ENCODE measurements at places on chromosomes 7 and 10.

GRCh38 chr7:44867073-44867995, 18.0 kb downstream of the PURB start:
- peak; percentile 36 for DNase-seq

DNA sequence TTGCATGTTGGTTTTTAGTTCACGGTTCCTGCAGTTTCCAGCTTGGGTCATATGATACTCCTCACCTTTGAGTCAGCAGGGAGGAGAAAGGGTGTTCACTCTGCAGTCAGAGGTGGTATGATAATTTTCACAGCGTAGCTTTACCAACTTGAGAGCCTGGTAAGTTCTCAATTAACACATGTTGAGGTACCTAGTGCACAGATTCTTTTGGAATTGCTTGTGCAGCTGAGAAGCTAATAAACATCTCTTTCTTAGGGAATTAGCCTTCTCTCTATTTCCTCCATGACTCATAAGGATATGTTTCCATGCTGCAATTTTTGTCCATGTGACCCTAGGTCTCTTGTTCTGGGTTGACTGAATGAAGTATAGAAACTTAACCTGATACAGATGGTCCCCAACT, 166.6 kb downstream of the KIF20B start:
- DNase-seq = no peak

DNA sequence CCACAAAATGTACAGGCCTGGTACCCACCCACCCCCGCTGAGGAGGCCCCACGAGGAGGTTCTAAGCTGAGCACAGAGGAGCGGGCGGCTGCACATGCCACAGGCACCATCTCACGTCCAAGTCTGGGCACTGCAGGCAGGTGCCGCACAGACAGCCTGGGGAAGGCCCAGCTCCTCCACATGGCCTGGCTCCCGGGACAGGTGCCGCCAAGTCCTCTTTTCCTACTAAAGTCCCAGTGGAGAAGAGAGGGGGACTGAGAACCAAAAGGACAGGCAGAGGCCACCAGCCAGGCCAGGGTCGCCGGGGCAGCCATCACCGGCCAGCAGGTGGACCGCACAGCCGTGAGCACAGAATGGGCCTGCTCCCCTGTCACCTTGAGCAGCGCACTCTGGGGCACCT, 91.1 kb downstream of the MAD1L1 start:
- DNase-seq = no peak

DNA sequence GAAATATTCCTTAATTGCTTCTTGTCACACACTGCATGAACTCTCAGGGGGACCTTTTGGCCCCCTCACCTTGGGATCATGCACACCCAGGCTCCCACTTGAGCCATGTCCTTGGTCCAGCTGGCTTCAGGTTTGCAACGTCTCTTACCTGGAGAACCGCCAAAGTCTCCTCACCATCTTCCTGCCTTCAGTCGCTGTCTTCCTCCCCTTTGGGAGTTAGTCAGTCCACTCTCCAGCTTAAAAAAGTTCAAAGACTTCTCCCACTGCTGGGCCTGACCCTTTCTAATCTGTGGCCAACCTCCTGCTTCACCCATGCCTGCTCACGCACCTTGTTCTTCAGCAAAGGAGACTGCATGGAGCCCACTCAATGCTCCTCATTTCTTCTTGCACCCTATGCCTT, 82.6 kb upstream of the LRRC4 start:
- no peak for DNase-seq

- no peak for DNase-seq
Observed at GRCh38 chr10:127945948-127946711, 39.2 kb downstream of the PTPRE start.

DNA sequence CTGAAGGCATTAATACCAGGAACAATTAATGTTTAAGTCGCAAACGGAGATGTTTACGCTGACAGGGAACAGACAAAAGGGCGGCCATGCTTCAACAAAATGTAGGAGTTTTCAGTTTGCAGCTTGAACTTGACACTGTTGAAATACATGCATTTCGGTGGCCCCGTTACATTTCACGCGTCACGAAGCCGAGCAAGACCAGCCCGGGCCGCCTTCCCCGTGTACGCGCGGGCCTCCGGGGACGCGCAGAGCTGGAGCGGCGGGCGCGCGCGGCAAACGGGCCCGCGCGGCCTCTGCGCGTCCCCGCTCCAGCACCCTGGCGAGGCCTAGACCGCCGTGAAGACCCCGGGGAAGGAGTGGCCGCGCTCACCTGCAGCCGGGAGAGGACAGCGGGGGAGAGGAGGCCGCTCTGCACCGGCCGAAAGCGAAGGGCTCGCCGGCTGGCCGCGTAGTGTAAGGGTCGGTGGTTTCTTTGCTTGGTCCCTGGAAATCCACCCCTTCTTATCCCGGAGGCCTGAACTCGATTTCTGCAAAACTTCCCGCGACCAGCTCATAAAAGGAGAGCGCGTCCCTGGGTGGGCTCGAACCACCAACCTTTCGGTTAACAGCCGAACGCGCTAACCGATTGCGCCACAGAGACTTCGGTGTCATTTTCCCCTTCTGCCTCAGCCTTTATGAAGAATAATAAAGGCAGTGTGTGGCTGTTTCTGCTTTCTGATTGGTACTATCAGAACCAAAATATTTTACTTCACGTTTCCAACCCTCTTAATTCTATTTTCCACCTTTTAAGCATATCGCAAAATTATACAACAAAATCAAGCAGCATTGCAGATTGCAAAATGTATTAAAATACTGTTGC, 11.4 kb upstream of the EBLN1 start:
- DNase-seq = peak; percentile 90

- no peak for DNase-seq
Observed at GRCh38 chr7:88184848-88185304, 35.0 kb downstream of the SRI start.

DNA sequence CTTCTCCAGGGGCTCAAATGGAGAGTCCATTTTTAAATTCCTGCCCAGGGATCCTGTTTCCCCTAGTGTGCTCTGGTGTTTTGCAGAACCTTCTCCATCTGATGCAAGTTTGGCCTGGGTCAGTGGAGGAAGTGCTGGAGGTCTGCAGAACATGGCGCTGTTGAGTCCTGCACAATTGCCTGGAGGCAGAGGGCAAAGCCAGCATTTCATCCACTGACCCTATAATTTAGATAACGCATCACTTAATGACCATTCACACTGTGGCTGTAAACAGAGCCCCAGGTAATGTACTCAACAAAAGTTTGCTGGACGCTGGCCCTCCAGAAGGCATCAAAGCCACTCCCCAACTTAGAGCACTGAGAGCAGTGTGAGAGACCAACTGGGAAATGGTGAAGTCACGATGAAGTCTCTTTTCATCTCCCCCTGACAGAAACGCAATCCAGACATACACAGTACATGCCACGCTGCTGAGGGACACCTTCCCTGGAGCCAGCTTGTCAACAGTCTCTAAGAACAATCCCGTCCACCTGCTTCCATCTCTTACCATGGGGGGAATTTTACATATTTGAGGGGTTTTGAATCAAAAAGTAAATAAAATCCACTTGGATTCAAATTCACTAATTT, 13.4 kb downstream of the C10orf71 start:
- DNase-seq = no peak

GRCh38 chr7:135933509-135934188, 43.5 kb downstream of the MTPN start:
- DNase-seq = no peak

DNA sequence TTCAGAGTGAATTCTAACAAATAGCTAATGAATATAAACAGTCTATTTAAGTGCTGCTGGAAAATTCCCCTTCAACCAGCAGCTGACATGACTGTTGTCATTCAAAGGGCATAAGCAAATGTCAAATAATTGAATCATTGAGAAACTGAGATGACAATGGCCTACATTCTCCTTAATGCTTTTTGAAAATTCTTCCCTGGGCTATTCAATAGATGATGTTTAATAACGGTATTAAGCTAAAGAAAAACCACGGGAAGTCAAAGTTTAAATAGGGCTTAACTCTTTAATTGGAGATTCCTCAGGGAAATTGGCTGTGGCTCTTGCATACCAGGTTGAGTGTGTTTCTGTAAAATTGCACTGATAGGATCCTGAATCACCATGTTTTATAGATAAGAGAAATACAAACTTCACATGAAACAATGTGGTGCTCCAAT, 77.0 kb downstream of the ARL4A start:
- no peak for DNase-seq

DNA sequence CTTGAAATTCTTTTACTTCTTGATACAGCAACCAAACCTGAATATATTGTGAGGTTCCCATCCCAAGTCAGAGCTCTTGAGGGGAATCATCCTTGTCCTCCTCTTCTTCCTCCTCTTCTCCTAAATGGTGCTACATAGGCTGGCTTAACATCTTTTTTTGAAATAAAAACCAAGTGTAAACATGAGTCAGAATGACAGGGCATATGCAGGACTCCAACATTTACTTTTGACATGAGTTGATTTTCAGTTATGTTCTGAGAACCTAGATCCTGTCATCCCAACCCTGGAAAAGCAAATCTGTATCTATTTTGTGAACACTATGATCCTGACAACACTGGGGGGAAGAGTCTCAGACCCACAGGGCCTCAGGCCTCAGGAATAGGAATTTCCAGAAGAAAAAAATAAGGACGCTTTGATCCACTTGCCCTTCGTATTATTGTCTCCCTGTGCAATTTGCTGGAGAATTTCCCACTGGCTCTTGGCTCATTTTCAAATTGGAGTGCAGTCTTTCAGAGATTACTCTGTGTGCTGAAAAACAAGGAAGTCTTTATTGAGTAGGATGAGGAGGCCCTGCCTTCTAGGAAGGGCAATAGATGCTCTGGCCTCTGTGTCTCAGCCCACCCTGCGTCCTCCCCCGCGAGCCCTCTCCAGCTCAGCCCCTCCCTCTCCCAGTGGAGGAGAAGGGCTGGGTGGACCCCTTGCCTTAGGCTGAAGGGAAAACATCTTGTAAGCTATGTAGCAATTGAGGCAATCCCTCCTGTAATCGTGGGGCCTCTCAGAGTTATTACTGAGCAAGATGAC, 121.6 kb downstream of the CREB5 start:
- no peak for DNase-seq

GRCh38 chr10:114100848-114101741, 57.4 kb downstream of the ADRB1 start:
- DNase-seq = peak; percentile 17

- no peak for DNase-seq
Observed at GRCh38 chr7:5714657-5715337, 66.7 kb downstream of the RNF216 start.

- DNase-seq = no peak
Observed at GRCh38 chr10:3123571-3124411, 48.8 kb downstream of the PITRM1 start.

- no peak for DNase-seq
Observed at GRCh38 chr10:69854511-69855345, 53.0 kb downstream of the COL13A1 start.

- DNase-seq = no peak
Observed at GRCh38 chr7:24907311-24907886, 72.6 kb downstream of the OSBPL3 start.

DNA sequence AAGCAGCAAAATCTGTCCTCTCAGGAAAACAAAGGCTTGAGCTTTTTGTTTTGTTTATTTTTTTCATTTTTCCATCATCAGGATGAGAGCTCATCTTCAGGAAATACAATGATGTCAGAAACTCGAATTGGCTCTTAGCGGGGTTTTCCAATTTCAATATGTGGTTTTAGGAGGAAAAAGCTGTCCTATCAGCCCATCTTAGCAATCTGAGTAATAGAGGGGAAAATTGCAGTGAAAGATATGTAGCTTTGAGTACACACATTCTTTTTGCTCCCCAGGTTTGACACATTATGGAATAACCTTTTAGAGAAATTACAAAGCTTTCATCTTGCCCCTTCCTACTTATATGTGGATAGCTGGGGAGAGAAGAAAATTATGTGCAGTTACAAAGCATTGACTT, 113.6 kb upstream of the MYO3A start:
- DNase-seq = no peak

- no peak for DNase-seq
Observed at GRCh38 chr7:120303105-120303504, 30.1 kb downstream of the KCND2 start.

DNA sequence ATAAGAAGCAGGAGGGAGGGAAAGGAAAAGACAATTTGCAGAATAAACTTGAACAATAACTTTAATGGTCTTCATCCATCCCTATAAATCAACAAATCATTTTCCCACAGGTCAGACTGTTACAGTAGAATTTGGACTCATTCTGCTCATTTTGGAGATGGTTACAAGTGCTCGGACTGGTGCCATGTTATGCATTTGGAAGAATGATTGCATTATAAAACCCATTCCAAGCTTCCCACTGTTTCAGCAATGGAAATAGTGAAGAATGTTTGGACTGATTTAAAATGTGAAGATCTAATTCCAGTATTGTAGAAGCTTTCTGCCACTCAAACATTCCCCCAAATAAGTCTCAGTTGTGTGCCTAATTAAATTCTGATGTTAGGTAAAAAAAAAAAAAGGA, 99.7 kb upstream of the ZEB1 start:
- no peak for DNase-seq

- no peak for DNase-seq
Observed at GRCh38 chr10:63681993-63682697, 160.9 kb downstream of the REEP3 start.

- no peak for DNase-seq
Observed at GRCh38 chr10:6938384-6938783, 358.3 kb upstream of the PRKCQ start.

DNA sequence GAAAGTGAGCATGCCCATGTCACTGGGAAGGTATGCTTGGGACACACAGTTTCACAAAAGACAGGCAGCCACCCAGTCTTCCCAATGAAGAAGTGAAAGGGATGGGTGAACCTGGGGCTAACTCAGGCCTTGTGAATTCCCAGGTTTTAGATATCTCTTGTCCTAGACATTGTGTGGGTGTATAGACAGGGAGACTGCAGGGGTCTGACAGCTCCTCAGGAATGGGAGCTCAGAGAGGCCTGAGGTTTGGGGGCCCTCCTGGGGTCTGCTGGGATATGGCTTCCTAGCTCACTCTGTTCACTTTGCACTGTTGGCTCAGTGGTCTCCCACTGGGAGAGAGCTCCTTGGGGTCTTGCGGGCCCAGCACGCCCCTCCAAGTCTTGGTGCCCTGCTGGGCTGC, 47.0 kb downstream of the WDFY4 start:
- no peak for DNase-seq

Data from BE2C (cell line).